ENCODE measurements at places on chromosomes 6 and 20. TPM values are rescaled to one million over a fixed set of nuclear protein-coding genes. Genes with fewer than 3 reads are reported as not detected.

DNA sequence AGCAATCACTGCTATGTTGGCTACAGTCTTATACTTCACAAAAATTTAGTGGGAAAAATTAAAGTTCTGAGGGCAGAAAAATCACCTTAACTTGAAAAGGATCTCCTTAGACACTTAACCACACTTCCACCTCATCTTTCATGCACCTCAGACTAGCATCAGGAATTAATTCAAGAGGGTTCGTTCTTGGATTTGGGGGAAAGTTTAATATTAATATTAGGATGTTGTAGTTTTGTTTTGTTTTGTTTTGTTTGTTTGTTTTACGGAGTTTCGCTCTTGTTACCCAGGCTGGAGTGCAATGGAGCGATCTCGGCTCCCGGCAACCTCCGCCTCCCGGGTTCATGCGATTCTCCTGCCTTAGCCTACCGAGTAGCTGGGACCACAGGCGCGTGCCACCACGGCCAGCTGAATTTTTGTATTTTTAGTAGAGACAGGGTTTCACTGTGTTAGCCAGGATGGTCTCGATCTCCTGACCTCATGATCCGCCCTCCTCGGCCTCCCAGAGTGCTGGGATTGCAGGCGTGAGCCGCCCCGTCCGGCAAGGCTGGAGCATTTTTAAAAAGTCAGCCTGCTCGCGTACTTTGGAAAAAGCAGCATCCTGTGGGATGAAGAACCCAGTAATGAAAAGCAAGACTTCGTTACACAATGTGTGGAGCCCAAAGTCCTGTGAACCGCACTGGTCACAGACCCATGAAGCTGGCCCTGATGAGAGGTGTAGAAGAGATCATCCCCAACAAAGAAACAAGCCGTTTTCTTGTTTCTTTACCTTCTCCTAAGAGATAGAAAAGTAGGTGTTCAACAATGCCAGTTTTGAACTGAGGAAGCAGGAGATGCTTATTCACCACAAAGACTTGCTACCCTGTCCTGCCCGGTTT lies 194.9 kb downstream of the GPX5 start:
- DNase-seq, result no peak

Gene FRK
- polyA plus RNA-seq, result 6.7 TPM

GRCh38 chr20:11170565-11170964 lies 496.8 kb upstream of the JAG1 start:
- DNase-seq, result no peak

Gene TRIM15
- polyA plus RNA-seq, result 0.41 TPM

- DNase-seq, result no peak
These were observed 15.4 kb downstream of the IGF2R start for GRCh38 chr6:159984268-159984786.

DNA sequence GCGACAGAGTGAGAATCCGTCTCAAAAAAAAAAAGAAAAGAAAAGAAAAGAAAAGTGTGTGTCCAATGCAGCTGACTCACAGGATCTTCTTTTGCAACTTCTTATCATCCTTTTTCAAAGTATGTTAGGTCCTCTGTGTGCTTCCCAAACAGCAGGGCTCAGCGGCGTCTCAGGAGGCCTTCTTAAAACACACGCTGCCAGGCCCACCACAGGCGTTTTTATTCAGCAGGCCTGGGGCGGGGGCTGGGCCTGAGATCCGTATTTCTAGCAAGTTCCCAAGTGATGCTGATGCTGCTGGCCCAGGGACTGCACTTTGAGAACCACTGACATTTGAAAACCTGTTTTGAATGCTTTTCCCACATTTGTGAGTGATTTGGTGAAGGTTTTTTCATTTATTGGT lies 57.1 kb downstream of the PSMG4 start:
- no peak for DNase-seq

Gene RSPO4
- polyA plus RNA-seq, result 1.5 TPM

DNA sequence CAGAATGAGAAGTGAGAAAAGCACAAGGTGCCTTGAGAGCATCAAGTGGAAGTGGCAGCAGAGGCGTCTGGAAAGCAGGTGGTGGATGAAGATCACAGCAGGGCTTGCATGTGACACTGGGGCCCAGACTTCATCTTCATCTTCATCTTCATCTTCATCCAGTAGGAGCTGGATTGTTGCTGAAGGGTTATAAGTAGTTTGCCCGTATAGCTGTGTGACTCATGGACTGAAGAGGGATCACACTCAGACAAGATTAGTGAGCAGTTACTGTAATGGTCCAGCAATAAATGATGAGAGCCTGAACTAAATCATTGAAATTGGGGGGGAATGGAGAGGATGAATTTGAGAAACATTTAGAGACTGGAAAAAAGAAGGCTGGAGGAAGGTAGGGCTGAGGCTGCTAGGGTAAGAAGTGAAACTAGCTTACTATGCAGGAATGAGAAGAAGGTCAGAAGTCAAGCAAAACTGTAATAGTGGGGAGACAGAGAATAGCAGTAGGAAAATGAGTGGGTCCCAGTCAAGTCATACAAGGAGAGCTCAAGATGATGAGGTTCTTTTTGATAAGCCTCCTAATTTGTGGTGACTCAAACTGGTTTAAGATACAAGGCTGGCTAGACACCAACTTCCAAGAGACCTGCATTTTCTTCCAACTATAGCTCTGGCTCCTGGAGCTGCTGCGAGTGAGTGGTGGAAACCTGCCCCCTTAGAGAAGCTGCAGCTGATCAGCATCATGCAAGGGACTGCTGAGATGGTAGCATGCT lies 92.3 kb upstream of the BEND6 start:
- DNase-seq, result no peak

GRCh38 chr6:5034328-5034727 lies 30.5 kb upstream of the RPP40 start:
- no peak for DNase-seq

Gene PRND
- polyA plus RNA-seq, result 5.9 TPM

GRCh38 chr6:10685092-10685915 lies 9.1 kb downstream of the C6orf52 start:
- no peak for DNase-seq

DNA sequence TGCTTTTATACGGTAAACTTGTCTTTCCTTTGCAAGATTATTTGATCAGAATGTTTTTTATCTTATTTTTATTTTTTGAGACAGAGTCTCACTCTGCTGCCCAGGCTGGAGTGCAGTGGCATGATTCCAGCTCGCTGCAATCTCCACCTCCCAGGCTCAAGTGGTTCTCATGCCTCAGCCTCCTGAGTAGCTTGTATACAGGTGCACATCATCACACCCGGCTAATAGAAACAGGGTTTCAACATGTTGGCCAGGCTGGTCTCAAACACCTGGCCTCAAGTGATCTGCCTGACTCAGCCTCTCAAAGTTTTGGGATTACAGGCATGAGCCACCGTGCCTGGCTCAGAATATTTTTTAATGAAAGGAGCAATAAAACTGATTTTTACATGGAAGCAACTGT lies 8.9 kb upstream of the LPIN3 start:
- no peak for DNase-seq

DNA sequence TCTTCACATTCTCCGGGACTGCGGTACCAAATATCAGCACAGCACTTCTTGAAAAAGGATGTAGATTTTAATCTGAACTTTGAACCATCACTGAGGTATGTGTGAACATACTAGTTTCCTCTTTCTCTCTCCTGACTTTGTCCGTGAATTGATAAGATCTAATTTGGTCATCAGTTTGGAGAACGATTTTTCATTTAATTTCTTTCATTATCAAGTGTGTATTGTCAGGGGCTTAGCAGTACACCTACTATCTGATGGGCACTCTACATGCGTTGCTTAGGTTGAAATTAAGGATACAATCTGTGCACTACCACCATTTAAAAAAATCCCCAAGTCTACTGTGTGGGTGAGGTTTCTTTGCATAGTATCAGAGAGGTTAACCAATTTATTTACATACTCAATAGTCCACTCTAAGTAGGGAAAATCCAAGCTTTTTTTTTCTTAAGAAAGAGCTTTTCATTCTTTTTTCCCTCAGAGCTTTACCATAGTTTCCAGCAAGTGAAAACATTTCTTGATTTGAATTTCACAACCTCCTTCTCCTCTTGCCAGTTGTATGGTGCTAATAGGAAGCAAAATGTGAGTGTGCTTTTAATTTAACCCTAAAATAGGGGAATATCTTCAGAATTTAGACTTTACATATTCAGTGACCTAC lies 105.4 kb upstream of the ESR1 start:
- no peak for DNase-seq

Data from right renal pelvis (tissue), 4 donors.